ENCODE measurements at places on chromosomes 1 and 21. TPM values are rescaled to one million over a fixed set of nuclear protein-coding genes. Genes with fewer than 3 reads are reported as not detected.

DNA sequence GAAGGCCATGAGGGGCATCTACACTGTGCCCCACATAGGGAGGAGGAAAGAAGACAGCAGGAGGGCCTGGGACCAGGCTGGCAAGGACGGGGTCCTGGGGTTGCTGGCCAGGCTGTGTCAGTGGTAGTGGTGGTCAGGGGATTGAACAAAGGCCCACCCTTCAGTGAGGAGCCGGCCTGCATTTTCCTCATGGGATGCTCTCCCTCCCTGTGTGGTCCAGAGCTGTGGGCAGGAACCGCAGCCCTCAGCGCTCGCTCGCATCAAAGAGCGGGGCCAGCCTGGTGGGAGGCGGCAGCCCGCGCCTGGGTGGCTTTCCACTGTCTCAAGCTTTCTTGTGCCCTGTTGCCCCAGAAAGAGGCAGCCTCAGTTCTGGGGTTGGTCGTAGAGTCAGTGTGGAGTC, 24.8 kb downstream of the LHX4 start:
- DNase-seq = no peak

- peak; percentile 89 for DNase-seq
These were observed at the start of gene TTC22 for GRCh38 chr1:54800899-54801759. Gene TTC22 (minus strand): TSS chr1:54801323. CDS start chr1:54801163, 160 bp downstream.

Gene RRP1B
- total RNA-seq = 8.7 TPM

- no peak for DNase-seq
These were observed 444.1 kb downstream of the PLPP3 start for GRCh38 chr1:56135069-56135863.

DNA sequence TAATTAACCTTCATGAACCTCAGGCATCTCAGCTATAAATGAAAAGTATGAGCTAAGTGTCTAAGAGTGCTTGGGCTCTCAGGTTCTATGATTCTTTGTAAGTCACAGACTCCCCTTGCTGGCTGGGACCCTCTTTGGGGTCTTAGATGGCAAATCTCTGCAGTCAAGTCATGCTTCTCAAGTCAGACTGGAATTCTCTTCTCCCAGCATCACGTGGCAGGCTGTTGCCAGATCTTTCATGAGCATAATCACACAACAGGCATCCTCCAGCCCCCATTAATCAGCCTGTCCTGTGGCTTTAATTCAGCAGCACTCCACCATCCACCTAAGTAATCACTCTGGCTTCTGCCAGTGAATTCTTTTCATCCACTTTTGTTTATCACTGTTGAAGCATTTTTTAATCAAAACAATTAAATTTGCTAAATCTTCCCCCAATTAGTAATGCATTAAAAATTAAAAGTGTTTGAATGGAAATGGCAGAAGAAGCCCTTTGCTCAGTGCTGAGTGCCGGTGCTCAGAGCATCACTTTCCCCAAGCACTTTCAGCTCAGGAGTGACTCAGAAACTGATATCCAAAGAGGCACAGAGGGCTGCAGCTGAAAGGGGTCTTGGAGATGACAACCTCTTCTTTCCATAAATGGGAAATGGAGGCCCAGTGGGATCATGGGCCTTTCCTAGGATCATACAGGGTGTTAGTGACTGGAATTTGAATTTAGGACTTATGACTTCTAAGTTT, 50.2 kb downstream of the C8A start:
- DNase-seq = no peak

DNA sequence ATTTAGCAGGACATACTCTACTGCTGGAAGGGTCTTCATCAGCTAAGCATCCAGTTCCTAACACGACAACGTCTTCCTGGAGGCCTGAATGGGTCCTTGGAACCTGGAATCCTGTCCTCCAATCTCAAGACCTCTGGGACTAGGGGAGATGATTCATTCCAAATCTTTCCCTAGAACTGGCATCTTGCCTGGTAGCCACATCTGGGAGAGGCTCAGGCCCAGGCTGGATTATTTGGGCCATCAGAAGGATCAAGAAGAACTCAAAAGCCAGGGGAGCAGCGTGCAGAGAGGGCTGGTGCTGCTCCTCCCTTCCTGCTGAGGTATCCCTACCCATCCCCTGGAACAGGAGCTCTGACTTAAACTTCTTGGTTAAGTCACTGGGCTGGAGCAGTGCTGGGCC, 2.8 kb upstream of the PHLDA3 start:
- DNase-seq = no peak

- no peak for DNase-seq
These were observed 38.9 kb upstream of the PRRC2C start for GRCh38 chr1:171446386-171446785.

Gene IGSF9
- total RNA-seq = not detected

DNA sequence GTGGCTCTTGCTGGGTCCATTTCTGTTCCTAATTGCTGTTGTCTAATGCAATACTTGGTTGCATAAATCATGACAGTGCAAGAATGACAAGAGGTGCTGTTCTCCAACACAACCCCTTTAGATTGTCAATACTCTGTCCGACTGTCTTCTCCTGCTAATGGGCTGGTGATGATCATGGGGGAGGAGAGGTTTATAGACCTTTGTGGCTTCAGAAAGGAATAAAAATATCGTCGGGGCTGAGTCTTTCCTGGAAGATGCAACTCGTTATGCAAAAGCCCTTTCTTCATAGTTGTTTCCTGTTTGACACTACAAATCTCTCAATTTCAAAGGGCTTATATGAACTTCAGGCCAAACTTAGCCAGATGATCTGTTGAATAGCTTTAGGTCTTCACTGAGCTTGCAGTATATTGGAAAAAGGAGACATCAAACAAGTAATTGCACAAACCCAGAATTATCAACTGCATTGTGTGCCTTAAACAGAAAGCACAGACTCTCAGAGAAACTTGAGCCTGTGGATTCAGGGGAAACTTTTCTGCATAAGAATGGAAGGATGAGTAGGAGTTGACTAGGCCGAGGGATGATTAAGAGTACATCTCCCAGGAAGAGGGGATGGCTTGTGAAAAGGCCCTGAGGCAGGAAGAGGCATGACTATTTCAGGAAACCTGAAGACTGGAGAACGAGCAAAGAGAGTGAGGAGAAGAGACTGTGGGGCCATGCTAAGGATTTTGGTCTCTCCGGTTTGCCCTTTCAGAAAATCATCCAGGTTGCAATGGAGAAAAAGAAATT, 107.6 kb downstream of the TSEN15 start:
- no peak for DNase-seq

Gene A3GALT2
- total RNA-seq = not detected

GRCh38 chr1:42430286-42431135, 25.3 kb downstream of the ZMYND12 start:
- DNase-seq = no peak

DNA sequence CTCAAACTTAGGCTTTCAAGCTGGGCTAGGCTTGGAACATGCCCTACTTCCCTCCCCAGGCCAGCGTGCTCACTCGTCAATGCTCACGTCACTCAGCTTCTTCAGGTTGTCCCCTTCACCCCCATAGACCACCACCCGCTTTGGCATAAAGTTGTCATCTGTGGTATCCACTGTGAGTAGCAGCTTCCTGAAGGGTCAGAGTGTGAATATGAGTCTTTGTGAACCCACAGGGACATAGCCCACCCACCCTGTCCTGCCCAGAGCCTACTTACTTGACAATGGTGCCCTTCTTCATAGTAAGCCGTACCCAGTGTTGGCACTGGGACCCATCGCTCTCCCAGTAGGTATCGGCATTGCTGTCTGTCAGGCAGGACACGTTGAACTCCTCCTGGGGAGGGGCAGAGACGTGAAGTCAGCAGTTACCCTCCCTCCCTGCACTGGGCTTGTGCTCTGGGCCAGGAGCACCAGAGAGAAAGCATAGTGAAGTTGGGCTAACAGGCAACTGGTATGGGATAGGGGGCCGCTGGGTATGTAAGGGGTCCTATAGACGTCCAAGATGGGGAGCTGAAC, 1.7 kb downstream of the HECTD3 start:
- no peak for DNase-seq

DNA sequence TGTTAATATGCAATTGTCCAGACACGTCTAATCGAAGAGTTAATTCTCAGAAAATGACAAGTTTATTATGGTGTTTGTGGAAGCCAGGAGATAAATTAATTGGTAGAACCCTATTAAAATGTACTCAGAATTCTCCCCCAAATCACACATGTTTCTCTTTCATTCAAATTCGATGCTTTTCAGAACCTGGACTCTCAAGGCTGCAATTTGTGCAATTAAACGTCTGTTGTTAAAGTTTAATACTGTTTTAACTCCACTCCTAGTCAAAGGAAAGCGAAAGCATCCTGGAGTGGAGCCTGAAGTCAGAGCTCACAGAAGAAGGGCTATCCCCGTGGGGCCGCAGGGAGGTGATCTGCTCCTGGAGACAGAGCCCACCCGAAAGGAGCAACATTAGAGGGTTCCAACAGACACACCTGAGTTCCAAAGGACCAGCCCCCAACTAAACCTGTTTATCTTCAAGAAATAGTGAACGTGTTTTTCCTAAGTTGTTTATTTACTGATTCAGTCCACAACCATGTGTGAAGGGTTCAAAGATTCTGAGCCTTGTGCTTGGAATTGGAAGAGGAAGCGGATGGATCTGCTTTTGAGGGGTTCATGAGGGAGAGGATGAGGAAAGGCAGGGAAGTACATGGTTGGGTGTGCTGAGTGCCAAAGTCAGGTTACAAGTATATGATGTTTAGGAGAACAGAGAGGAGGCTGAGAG, 68.0 kb upstream of the AKT3 start:
- no peak for DNase-seq

Gene TSPEAR
- total RNA-seq = not detected

Gene CD48
- 1.00 TPM for total RNA-seq

GRCh38 chr21:32529679-32530078, 55.6 kb downstream of the TCP10L start:
- DNase-seq = no peak

- DNase-seq = no peak
These were observed 2.6 kb upstream of the HES5 start for GRCh38 chr1:2532485-2533160.

Gene TNFRSF8
- total RNA-seq = 1.4 TPM

Gene CELA2A
- total RNA-seq = not detected
